ENCODE measurements at places on chromosomes 12 and 14.
A peak's percentile ranks its signal among the peaks of the same experiment; 100 is the strongest.

DNA sequence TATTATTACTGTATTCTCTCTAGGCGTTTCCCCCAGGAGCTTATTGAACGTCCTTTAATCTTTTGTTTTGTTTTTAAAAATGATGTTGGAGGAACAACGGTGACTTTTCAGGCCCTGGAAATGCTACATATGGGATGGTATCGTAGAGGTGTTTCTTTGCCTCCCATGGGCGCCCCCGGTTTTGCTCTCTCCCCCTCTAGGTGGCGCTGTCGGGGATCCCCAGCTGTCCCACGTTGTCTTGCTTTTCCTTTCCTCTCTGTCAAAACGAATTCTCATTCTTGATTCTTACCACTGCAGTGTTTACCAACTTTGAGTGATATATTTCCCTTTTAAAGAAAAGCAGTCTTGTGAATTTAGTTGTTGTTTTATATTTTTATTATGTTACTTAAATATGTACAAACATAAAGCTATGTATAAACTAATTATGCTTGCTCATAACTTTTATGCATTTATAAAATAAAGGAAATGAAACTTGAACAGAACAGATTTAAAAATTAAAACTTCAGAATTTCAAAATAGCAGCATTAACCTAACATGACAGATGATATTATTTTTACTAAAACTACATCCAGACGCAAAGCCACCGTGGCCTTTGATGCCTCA lies 171.9 kb downstream of the RGS6 start:
- DNase-seq = no peak

DNA sequence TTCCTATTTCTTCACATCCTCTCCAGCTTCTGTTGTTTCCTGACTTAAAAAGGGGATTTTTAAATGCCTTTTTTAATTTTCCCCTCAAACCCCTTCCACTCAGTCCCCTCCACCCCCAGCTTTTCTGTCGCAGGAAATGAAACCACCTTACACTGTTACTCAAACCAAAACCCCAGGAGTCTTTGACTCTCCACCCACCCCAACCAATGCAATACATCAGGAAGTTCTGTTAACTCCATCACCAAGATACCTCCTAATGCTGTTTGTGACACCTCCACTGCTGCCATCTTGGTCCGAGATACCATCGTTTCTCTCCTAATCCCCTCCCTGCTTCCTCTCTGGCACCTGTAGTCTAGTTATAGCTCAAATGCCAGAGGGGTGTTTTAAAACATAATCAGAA lies 25.4 kb upstream of the CPM start:
- peak; percentile 1 for DNase-seq

DNA sequence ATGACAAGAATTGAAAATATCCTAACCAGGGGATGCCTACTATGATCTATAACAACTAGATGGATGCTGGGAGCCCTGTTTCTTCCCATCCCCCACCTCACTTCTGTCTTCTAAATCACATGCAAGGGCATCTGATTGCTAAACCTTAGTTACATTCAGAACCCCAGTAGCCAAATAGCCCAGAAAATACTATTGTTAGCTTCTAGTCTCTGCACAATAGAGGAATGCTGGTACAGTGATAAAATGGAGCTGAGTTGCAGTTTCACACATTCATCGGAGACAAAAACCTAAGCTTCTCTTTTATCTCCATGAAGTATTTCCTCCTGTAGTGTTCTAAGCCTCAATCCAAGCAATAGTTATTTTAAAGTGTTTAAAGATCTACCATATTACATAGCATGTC lies 942.9 kb downstream of the RPS29 start:
- no peak for DNase-seq

DNA sequence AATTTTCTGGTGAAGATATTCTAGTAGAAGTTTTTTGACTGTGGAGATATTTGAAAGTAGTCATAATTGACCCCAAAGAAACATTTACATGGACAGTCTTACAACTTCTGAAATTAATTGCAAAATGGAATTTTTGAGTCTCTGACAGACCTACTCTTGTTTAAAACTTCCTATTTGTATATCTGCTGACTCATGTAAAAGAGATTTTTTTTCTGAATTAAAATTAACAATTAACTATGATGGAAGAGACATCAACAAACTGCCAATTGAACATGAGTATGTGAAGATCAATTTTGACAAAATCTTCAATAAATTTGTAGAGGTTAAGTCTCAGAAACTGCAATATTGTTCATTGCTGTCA lies 108.5 kb upstream of the MAX start:
- no peak for DNase-seq

DNA sequence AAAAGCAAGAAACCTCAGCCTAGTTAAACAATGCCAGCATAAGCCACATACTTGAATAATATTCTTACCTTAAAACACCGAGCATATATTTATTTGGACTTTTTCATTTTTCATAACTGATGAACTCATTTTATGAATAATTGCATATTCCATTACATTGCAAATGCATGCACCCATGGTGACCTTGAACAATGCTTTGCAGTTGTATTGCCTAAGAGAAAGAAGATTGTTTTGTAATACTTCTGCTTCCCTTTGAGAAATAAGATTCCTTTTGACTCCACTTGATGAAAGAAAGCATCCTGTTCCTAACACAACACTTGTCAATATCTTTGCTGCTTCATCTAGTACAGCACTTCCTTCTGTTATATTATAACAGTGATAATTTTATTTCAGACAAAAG lies 1182.2 kb downstream of the FLRT2 start:
- DNase-seq = no peak

GRCh38 chr12:111467092-111467856 lies 61.6 kb downstream of the SH2B3 start:
- DNase-seq = no peak

- no peak for DNase-seq
Measured at GRCh38 chr14:55071870-55072640, 20.6 kb downstream of the MAPK1IP1L start.

- DNase-seq = no peak
Measured at GRCh38 chr12:22691319-22691718, 66.3 kb downstream of the ETNK1 start.

GRCh38 chr14:89424241-89424640 lies 7.2 kb upstream of the FOXN3 start:
- no peak for DNase-seq

- DNase-seq = no peak
Measured at GRCh38 chr12:92973614-92974013, 44.5 kb upstream of the EEA1 start.

DNA sequence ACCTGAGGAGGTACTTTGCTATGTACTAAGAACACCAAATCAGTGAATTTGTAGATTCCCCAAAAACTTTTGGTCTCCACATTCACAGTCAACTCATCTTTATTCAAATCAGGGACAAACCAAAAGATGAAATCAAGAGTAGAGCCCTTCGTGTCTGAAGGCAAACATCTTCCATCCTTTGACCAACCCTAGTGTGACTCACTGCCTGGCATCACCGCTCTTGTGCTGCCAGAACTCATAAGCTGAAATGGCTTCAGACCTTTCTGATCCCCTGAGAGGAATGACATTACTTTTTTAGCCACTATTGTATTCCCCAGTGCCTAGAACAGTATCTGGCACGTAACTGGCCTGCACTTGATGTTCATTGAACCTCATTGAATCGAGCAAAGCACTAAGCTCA lies 50.1 kb downstream of the GOLGA5 start:
- no peak for DNase-seq

DNA sequence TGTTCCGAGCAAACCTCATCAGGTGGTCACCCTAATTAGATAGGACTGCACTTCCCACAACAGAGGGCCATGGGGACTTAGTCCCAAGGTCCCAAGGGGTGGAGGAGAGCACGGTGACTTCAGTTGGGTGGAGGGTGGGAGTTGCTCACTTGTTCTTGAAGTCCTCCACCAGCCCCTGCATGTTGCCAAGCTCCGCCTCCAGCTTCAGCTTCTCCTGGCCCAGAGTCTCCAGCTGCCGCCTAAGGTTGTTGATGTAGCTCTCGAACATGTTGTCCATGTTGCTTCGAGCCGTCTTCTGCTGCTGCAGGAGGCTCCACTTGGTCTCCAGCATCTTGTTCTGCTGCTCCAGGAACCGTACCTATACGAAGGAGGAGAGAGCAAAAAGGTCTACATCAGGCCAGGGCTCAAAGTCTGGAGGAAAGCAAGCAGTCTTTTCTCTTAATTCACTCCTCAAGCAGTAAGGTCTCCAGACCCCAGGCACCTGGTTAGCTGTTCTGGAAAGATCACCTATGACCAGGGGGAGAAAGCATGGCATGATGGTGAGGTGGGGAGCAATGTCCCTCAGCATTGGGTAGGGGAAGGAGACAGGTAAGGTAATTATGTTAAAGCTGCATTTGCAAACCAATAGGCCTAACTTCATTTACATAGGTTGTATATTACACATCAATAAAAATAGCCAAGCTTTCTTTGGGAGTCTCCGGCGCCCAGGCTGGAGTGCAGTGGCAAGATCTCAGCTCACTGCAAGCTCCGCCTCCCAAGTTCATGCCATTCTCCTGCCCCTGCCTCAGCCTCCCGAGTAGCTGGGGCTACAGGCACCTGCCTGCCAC lies 2.9 kb downstream of the KRT8 start:
- DNase-seq = no peak

DNA sequence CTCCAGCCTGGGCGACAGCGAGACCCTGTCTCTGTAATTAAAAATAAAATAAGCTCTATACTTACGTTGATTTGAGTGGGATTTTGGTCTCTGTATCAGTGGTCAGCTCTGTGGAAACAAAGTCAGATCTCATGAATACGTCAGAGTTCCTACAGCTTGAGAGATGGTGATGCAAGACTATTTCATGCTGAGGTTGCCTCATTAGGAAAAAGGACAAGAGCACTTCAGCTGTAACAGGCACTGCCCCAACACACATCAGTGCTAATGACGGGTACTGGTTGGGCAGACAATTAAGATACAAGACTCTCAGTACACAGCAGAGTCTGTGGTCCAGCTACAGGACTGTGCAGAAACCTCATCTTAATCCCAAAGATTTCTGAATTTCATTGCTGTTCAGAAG lies 246.4 kb upstream of the AMIGO2 start:
- DNase-seq = no peak

- no peak for DNase-seq
Measured at GRCh38 chr14:75803765-75804164, 142.7 kb downstream of the TTLL5 start.

DNA sequence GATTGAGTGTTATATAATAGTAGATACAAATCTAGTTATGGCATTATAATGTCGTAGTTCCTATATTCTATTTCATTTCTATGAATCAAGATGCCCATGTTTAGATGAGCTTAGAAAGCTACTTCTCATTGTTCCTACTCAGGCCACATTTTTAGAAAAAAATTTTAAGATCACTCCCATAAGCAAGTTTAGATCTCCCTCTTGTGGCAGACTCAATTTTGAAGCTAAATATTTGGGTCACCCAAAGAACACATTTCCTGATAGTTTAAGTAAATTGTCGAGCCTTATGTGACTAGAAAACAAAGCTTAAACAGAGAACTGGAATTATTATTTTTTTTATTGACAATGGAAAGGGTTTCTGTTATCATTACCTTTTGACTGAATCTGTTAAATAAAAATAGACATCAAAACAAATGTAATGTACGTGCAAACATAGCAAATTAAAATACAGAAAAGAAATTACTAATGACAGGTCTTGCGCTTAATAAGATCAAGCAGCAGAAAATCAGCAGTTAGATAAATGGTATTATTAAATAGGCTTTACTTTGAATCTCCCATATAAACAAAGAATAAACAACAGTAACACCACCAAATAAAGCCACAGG lies 180.2 kb downstream of the ACSS3 start:
- DNase-seq = no peak

DNA sequence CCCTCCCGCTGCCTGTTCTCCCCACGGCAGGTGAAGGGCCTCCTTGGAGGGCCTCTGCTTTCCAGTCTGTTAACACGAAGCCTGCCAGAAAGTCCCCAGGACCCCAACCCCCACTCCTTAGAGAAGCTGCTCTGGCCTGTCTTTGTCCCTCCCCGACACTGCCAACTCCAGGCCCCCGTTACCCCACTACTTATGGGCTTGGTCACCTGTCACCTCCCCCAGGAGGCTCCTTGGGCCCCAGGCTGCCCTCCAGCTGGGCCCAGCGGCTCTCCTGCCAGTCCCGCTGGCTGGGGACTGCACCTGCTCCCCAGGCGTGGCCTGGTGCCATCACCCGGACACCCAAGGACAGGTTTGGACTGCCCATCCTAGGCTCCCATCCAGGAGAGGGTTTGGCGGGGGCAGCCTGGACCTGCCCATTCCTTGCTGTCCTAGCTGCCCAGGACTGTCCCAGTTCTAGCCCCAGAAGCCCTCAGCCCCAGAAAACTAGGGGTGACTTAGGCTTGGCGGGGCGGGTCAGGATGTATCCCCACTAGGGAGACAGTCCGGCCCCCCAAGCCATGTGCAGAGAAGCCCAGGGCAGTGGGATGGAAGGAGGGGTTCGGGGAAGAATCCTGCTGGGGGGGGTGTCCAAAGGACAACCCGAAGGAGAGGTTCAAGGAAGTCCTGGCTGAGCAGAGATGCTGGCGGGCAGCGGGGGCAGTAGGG lies 155.7 kb upstream of the C14orf180 start:
- no peak for DNase-seq

DNA sequence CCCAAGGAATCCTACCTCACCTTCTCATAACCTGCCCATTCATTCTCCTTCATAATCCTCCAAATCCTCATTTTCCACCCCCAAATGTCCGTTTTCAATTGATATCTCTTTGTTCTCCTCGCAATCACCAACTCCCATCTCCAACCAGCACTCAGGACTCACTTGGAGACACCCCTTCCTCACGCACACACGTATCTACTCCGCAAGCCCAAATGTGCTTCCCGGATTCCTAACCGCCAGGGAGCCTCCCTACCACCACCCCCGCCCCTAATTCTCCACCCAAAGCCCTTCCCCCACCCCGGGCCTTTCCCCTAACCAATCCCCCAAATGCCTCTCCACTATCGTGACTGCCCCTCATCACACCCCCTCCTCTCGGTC lies 304 bp downstream of the KCTD10 start:
- DNase-seq = no peak

DNA sequence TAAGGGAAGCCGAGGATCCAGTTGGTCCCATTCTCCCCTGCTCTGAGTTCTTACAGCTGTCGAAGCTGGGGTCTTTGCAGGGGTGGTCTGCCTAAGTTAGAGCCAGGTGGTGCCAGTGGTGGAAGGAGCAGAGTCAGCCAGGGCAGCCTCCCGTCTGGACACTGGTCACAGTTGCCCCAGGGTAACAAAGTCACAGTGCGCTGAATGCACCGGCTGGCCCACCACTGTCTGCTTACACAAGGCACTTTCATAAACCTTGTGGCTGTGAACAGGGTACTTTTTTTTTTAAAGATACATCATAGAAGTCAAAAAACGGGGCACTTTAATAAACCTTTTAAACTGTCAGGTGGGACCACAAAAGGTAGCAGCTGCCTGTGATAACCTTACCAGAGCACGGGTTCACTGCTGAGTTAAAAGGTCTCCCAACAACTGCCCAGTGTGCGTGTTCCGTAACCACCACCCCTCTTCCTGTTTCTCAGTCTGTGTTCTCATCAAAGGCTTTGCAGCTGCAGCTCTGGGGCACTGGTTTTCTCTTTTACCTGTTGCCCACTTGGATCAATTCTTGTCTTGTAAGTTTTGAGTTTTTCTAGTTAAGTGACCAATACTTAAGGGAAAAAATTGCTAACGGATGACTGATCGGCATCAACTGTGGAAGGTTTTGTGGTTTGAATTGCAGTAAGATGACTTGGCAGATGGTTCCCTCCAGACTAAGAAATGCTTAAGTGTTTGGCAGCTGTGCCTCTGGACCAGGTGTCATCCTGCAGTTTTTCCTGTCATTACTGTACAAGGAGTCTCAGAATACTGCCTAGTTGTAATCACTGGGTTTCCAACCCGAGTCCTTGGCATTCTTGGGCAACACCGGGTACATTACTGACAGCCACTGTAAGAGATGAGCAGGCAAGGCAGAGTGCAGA lies 55.9 kb downstream of the DYNC1H1 start:
- no peak for DNase-seq

- no peak for DNase-seq
Measured at GRCh38 chr12:47560415-47560814, 145.4 kb downstream of the RPAP3 start.

Measured in stimulated activated CD4-positive, alpha-beta T cell treated with anti-CD3 and anti-CD28 coated beads, Interleukin-1b, Interleukin-23, amount 100 ng/mL, for 1 hour (primary cell).